ENCODE measurements at places on chromosomes 1 and 21.

DNA sequence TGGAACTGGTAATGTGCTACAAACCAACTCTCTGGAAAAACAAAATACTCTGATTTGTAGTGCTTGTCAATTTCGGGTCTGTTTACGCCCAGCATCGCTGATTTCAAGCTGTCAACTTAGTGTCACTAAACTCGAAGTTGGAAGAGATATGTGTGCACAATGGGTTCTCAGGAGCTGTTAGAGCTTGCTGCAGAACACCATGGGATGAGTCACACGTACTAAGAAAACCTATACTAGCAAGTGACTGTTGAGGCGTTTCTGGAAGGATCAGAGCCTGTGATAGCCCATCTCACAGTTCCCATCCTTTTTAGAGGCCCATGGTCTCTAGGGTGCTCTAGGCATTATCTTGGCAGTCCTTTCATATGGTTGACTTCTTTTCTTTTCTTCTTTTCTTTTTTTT lies 14.3 kb downstream of the GMEB1 start:
- no peak for DNase-seq

DNA sequence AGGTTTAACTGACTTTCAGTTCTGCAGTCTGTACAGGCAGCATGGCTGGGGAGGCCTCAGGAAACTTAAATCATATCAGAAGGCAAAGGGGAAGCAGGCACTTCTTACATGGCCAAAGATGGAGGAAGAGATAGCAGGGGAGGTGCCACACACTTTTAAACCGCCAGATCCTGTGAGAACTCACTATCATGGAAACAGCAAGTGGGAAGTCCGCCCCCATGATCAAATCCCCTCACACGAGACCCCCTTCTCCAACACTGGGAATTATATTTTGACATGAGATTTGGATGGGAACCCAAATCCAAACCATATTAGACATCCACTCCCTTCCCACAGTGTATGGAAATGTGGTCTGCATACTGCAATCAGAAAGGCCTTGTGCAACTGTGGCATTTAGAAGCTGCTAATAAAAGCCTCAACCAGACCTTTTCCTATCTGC lies 148.2 kb downstream of the FCRL5 start:
- DNase-seq = no peak

GRCh38 chr1:208101661-208102431 lies 142.3 kb downstream of the PLXNA2 start:
- no peak for DNase-seq

DNA sequence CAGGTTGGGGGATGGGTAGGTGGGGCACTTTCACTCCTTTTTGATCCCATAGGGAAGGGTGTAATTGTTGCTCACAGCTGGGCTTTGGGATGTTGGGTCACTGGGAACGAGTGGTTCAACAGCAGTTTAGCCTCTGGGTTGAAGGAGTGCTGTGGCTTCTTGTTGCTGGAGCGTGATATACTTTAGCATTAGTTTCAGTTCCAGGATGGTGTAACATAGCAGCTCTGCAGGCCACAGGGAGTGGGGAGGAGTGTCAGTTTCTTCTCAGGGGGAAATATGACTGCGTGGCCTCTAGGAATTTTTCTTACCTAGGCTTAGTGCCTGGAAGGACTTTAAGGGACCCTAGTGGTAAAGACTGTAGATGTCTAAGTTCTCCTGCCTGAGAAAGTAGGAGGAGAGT lies 1105.3 kb upstream of the TMPRSS15 start:
- no peak for DNase-seq

GRCh38 chr21:42614396-42614795 lies 39.0 kb upstream of the PDE9A start:
- no peak for DNase-seq

DNA sequence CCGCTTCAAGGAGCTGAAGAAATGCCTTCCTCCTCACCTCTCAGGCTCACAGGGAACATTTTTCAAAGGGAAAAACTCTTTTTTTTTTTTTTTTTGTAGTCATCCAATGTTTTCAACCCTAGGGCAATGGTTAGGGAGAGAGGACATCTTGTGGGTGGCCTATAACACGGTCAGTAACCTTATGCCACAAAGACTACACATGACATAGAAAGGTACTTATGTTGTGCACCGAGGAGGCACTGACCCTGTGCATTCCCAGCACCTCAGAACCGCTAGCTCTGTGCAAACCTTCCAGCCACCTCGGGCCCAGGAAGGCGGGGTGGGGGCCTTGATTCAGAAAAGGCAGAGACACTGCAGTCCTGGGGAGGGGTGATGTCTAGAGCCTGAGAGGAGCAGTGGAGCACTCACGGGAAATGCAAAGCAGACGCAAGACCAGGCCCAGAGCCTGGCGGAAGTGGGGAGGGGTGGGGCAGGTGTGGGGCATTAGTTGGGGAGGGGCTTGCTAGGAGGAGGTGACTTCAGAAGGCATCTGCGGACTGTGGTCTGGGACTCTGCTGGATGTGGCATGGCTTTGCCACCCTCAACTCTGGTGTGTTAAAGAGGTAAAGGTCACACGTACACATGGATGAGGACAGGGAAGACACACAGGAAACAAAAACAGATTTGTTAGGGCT lies 68.6 kb downstream of the MDM4 start:
- DNase-seq = no peak

DNA sequence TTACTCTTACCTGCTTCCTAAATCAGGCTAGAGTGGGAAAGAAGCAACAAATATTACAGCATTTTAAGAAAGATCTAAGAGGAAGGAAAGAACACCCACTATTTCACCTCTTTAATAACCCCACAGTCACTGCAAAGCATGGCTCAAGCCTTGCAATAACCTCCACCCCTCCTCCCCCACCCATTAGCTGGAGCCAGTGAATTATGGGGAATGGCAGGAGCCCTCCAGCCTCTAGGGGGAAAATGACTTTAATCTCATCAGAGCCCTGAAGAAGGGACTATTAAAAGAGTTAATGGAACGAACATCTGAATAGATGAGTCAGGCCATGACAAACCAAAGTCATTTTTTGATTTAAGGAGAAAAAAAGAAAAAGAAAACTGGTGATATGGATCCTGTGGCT lies 630.7 kb upstream of the PLXNA2 start:
- no peak for DNase-seq

GRCh38 chr1:15691434-15692032 lies 7.4 kb downstream of the PLEKHM2 start:
- no peak for DNase-seq

DNA sequence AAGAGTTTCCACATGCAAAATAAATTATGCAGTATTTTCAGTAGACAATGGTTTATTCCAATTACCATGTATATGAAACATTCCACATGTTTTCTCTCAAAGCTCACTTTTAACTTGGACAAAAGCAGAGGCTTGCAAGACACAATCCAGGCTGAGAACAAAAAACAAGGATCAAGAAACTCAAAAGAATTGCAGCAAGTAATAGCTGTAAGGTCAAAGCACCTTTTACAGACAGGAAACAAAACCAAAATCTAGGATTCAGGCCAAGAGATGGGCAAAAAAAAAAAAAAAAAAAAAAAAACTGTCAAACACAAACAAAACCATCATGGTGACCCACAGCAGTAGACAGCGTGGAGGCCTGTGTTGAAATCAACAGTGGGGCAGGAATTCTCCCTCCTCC lies 9.3 kb downstream of the RGS1 start:
- DNase-seq = no peak

DNA sequence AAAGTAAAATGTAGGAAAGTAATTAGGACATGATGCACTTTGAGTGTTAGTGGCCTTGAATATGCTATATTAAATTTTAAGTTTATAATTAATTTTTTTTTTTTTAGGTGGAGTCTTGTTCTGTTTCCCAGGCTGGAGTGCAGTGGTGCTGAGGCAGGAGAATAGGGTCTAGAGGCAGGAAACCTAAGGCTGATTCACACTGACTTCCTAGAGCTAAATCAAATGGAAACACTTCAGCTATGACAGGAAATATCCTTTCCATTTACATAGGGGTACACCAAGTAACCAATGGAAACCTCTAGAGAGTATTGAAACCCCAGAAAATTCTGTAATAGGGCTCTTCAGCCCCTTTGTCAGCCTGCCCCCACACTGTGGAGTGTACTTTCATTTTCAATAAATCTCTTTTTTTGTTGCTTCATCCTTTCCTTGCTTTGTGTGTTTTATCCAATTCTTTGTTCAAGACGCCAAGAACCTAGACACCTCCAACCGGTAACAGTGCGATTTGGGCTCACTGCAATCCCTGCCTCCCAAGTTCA lies 17.9 kb upstream of the THRAP3 start:
- DNase-seq = no peak

GRCh38 chr1:62716397-62716796 lies 28.2 kb upstream of the DOCK7 start:
- DNase-seq = no peak

DNA sequence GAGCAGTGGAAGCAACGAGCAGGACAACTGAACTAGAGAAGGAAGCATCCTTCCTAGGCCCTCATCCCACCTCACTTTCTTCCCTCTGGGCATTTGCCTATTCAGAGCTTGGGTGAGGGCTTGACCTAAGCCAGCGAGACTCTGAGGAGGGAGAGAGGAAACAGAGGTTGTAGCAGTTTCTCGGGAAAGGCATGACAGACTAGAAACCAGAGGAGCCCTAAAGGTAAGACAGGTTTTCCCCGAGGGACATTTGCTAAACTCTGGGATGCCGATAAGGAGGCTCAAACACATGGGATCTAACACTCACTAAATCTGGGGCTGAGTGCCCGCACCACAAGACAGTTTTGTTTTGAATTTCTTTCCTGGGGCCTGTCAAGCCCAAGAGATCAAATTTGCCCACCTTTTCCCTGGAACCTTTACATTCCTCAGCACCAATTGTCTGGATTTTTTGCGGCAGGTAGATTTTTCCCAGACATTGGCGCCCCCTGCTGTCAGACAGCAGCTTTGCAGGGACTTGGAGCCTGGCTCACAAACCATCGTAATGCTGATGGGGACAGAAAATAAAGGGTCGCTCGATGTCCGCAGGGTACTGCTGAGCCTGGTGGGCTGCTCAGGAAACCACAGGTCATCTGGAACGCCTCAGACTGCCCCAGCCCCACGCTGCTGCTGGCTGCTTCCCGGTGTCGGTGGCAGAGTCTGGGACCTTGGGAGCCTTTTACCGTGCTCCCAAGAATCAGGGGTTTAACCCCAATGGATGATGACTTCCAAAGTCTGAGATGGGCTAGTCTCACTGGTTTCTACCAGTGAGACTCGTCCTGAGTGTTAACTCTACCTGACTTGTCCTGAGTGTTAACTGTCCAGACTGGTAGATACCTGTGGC lies 23.4 kb upstream of the TSPAN2 start:
- DNase-seq = no peak

DNA sequence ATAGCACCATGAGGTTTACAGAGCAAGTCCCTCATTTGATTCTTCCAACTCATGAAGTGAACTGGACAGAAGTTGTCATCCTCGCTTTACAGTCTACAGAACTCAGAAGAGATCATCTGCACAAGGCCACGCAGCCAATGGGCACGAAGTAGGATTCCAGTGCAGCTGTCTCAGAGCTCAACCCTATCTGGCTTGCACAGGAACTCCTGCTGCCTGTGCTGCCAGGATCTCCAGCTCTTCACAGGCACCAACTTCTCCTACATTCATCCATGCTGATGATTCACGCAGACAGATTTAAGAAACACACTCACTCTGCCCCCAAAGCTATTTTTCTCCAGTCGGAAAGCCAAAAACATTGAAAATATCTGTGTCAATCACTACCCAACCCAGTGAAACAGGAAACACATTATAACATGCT lies 157.0 kb downstream of the RERE start:
- peak; percentile 67 for DNase-seq

- no peak for DNase-seq
Measured at GRCh38 chr1:109253803-109254620, 4.7 kb downstream of the CELSR2 start.
